ENCODE measurements at places on chromosomes 4 and X.

DNA sequence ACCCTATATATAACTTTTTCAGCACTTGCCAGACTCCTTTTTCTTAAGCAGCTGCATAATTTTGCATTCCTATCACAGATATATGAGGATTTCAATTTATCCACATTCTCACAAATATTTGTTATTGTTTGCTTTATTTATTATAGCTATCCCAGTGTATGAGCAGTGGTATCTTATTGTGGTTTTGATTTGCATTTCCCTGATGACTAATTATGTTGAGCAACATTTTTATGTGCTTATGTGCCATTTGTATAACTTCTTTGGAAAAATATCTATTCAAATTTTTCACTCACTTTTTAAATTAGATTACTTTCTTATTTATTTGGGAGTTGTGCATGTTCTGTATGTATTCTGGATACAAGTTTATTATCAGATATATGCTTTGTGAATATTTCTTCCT, 361.9 kb downstream of the KCTD8 start:
- no peak for DNase-seq

DNA sequence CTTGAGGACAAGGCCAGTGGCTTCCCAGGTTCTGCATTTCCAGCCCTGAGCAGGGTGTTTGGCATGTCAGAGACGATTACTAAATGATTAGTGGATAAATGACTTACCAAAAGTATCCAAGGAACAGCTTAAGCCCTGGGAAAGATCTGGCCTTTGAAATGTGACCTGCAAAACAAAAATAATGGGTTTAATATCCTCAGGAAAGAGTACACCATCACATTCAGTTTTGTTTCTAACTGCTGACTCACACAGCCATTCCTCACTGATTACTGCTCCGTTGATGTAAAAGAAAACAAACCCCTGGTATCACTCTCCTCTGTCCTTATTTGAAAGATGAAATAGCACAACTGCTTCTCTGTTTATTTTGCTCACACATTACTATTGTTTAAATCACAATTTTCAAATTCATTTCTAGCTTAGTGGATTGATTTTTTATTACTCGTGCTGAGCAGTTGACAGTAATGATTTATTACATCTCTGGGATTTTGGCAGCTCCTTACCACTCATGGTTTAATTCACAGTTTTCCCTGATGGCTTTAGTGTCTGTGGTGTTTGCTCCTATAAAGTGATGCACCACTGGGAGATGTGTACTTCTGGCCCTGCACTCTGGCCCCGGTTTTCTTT, 117.0 kb downstream of the CBLL2 start:
- peak; percentile 36 for DNase-seq

GRCh38 chrX:150730719-150731118, 37.5 kb downstream of the MTMR1 start:
- DNase-seq, result no peak

DNA sequence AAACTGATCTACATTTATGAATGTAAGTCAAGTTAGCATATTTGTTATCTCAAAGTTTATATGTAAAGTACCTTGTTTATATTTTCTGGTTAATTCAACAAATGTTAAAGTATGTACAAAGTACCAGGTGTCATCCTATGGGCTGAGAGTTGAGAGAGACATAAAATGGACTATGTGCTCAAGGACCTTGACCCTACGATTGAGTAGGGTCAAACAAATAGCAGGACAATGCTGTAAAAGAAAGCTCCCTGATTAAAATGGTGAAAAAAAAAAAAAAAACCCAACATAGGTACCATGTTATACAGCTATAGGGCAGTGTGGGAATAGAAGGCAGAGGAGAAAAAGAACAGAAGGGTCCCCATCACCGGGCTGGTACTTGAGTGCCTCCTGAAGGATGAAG, 123.4 kb downstream of the CDS1 start:
- no peak for DNase-seq

DNA sequence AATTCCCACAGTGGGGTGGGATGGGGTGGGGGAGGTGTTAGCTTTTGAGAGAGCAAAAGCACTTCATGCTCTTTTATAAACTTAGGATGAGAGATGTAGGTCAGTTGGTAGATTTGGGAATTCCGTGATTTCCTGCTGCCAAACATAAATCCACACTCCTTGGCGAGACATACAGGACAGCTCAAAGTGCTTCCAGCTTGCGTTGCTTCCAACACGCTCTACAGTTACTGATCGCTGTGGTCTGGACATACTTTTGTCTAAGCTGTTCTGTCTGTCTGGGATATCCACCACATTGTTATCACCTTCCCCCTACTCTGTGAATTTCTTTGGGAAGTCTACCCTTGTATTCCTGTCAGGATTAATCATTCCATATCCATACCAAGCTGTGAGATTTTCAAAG, 117.5 kb downstream of the RAPGEF2 start:
- DNase-seq, result no peak

- DNase-seq, result no peak
Observed at GRCh38 chr4:1793940-1794808, 1.1 kb downstream of the FGFR3 start.

- DNase-seq, result no peak
Observed at GRCh38 chrX:102606115-102606514, 6.8 kb downstream of the ARMCX5 start.

- DNase-seq, result no peak
Observed at GRCh38 chrX:25869761-25870160, 268.4 kb upstream of the MAGEB18 start.

GRCh38 chrX:71627588-71628404, 9.5 kb upstream of the CXCR3 start:
- DNase-seq, result no peak

DNA sequence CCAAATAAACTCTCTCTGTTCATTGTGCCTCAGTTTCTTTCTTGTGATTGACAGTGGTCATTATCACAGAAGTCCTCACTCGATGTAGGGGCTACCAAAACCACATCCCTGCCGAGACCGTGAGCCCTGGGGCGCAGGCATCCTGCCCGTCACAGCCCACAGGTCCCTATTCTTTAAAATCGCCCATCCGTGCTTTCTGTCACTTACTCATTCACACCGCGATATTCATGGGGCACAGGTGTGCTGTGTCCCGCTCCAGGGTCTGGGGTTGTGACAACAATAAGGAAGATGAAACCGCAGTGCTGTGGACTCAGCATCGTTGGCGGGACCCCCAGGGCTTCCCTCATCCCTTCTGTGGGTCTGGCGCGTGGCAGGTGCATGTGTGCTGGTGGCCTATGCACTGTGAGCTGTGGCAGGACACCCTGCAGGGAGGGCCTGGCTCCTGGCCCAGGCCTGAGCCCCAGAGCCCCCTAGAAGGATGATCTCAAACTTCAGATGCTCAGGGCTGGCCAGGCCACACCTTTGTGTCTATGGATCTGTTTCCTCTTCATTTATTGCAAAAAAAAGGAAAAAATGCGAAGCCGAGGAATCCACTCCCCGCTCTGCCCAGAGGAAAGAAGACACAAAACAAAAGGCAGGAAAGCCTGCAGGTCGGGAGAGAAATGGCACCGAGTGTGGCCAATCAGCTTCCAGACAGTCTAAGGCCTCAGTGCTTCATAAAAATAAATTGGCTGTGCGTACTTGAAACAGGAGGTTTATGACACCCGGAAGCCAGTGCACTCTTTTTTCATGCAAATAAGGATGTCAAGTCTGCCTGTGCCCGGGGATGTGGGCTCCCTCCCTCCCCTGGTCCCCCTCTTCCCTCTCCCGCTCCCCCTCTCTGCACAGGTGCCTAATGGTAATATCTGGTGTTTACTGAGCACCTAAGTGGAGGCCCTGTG, 109.5 kb upstream of the ADRA2C start:
- no peak for DNase-seq

GRCh38 chr4:82891707-82892466, 934 bp upstream of the SEC31A start:
- DNase-seq, result no peak

DNA sequence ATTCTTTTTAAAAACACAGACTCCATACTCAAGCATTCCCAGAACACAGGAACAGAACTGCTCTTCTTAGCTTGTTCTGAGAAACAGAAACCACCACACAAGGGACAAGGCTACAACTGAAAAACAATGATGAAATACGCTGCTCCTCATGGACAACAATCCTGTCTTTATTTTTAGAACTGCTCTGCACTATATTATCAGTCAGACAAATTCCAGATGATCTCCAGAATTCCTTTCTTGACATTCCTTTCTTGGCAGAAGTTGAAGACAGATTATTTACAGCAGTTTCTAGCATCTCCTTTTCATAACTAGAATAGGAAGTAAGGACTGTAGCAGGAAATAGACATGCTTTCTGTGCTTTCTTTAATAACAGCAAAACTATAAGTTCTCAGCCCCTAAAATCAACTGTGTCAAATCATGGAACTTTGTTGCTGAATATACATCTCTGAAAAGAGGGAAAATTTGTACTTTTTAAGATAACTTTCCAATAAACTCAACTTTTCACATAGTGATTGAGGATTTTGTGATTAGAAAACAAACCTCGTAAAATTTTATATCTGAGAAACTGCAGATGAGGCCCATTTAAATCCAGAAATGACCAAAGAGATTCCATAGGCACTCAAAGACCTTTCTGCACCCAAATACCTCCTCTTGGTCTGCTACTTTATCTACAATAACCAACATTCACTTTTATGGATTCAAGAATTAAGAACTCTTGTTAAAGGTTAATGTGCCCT, 35.9 kb downstream of the ANTXR2 start:
- DNase-seq, result no peak

- DNase-seq, result no peak
Observed at GRCh38 chrX:40007756-40008705, 89.7 kb downstream of the BCOR start.
